Testis (tissue), 5 donors: ENCODE measurements at places on chromosomes 13 and 19. TPM values are rescaled to one million over a fixed set of nuclear protein-coding genes. Genes with fewer than 3 reads are reported as not detected.
A peak's percentile ranks its signal among the peaks of the same experiment; 100 is the strongest.

The TMEM161A gene
- polyA plus RNA-seq: 13.2 TPM

DNA sequence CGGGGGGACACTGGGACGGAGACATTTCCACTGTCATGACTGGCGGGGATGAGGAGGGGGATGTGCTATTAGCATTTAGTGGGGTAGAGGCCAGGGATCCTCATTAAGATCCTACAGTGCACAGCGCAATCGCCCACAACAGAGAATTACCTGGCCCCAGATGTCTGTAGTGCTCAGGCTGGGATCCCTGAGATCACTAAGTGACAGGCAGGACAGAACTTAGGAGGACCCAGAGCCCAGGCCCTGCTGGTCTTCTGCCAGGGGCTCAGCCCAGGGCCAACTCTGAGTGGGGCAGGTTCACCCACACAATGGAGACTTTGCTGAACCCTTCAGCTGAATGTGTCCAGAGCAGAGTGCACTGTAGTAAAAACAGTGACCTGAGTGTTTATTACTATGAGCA is 4.6 kb downstream of the RANBP3 start:
- H3K4me3 ChIP-seq: no peak overlapping the region
- H3K27me3 ChIP-seq: no peaks in the 10 kb centered on the region
- H3K4me1 ChIP-seq: peaks cover 25% of the 10 kb centered on the region
- DNase-seq: no peak
- H3K36me3 ChIP-seq: no peaks in the 10 kb centered on the region

- H3K27me3 ChIP-seq: no peaks in the 10 kb centered on the region
- no peaks in the 10 kb centered on the region for H3K36me3 ChIP-seq
- no peak overlapping the region for H3K4me3 ChIP-seq
- H3K27ac ChIP-seq: no peak overlapping the region
- DNase-seq: no peak
These were observed 547.0 kb upstream of the SLITRK5 start for GRCh38 chr13:87123987-87124784.

The LGALS14 gene
- not detected for polyA plus RNA-seq

- no peak for DNase-seq
- no peaks in the 10 kb centered on the region for H3K4me1 ChIP-seq
- H3K27me3 ChIP-seq: no peaks in the 10 kb centered on the region
- H3K4me3 ChIP-seq: no peak overlapping the region
These were observed 14.6 kb downstream of the NLRP8 start for GRCh38 chr19:55962186-55962585.

GRCh38 chr13:48299591-48299990 is 4.0 kb upstream of the RB1 start:
- no peaks in the 10 kb centered on the region for H3K36me3 ChIP-seq
- H3K4me1 ChIP-seq: no peaks in the 10 kb centered on the region
- H3K27ac ChIP-seq: no peak overlapping the region
- H3K4me3 ChIP-seq: no peak overlapping the region

The KLK3 gene
- polyA plus RNA-seq: 1.3 TPM

- no peak overlapping the region for H3K27ac ChIP-seq
- no peak overlapping the region for H3K4me3 ChIP-seq
- no peaks in the 10 kb centered on the region for H3K36me3 ChIP-seq
These were observed 353.8 kb downstream of the DNAJC15 start for GRCh38 chr13:43377149-43377548.

GRCh38 chr13:85828094-85828684 is 29.0 kb upstream of the SLITRK6 start:
- H3K36me3 ChIP-seq: no peaks in the 10 kb centered on the region
- no peaks in the 10 kb centered on the region for H3K4me1 ChIP-seq
- no peak overlapping the region for H3K4me3 ChIP-seq
- DNase-seq: no peak
- no peak overlapping the region for H3K27ac ChIP-seq

GRCh38 chr13:96762876-96763275 is 231.4 kb downstream of the OXGR1 start:
- no peak overlapping the region for H3K4me3 ChIP-seq
- no peaks in the 10 kb centered on the region for H3K27me3 ChIP-seq
- no peaks in the 10 kb centered on the region for H3K4me1 ChIP-seq
- DNase-seq: no peak

DNA sequence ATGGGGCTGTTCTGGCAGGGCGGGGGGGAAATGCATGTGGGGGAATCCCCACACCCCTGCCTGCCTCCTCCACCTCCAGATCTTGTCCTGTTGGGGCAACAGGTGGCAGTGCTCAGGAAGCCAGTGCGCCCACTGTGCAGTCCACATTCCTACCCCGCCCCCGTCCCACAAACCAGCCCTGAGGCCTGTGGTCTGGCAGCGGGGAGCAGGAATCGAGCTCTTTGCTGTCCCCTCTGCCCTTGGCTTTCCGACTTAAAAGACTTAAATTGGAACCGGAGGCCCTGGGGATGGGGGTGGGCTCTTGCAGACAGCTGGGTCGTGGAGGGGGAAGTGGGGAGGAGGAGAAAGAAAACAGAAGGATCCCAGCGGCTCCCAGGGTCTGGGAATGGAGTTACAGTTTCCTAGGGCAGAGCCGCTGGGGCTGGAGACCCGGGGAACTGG is 4.3 kb downstream of the NANOS3 start:
- peaks cover 56% of the 10 kb centered on the region for H3K4me1 ChIP-seq
- no peaks in the 10 kb centered on the region for H3K36me3 ChIP-seq
- peak overlapping the region; percentile 87 for H3K27ac ChIP-seq
- no peaks in the 10 kb centered on the region for H3K27me3 ChIP-seq
